MCF 10A (cell line): ENCODE measurements at places on chromosomes 7 and 10. TPM values are rescaled to one million over a fixed set of nuclear protein-coding genes. Genes with fewer than 3 reads are reported as not detected.
A peak's percentile ranks its signal among the peaks of the same experiment; 100 is the strongest.

FAM13C gene
- not detected in 2 replicates for total RNA-seq

NPFFR1 gene
- total RNA-seq, result not detected in 2 replicates

ZP3 gene
- total RNA-seq, result 5.6 TPM in 2 replicates

RBP3 gene
- not detected in 2 replicates for total RNA-seq

PHYHIPL gene
- not detected in 2 replicates for total RNA-seq

ZNF117 gene
- total RNA-seq, result 3.2 and 4.8 TPM in 2 replicates

PNLIP gene
- not detected in 2 replicates for total RNA-seq

CLEC2L gene
- total RNA-seq, result not detected in 2 replicates

CPN1 gene
- not detected in 2 replicates for total RNA-seq

DGKB gene
- not detected in 2 replicates for total RNA-seq

GRCh38 chr7:23058408-23059096, 44.6 kb upstream of the HYCC1 start:
- no peak for DNase-seq

- DNase-seq, result peak; percentile 20
Observed at GRCh38 chr7:34453150-34453549, 204.9 kb upstream of the NPSR1 start.

- DNase-seq, result no peak
Observed at GRCh38 chr10:47260505-47261111, 39.4 kb upstream of the GDF10 start.

DNA sequence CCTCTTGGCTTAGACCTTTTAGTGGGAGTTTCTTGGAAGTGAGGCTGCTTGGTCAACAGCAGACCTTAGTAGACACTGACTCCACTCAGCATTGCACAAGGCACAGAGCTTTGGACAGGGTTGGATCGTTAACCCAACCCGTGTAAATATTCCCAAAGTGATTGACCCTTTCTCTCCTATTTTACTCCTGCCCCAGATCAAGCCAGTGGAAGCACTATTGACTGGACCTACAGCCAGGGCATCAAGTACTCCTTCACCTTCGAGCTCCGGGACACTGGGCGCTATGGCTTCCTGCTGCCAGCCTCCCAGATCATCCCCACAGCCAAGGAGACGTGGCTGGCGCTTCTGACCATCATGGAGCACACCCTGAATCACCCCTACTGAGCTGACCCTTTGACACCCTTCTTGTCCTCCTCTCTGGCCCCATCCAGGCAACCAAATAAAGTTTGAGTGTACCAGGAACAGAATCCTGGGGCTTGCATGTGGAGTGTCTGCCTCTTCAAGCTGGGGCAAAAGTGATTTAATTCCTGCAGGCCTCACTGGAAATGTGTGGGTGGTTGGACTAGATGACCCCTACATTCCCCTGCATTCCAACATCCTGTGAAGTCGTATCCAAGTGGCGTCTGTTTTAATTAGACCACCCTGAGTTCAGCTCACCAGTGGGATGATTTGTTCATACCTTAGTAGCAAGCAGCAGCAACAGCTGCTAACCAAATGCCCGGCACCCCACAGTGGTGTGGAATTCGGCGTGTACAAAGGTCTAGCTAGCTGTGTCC, 7.5 kb downstream of the CPA1 start:
- no peak for DNase-seq

GRCh38 chr10:96712662-96713271, 7.5 kb downstream of the PIK3AP1 start:
- DNase-seq, result no peak

- DNase-seq, result no peak
Observed at GRCh38 chr7:141184532-141185190, 110.8 kb downstream of the TMEM178B start.

- DNase-seq, result no peak
Observed at GRCh38 chr7:43729924-43730248, 563 bp upstream of the COA1 start.

DNA sequence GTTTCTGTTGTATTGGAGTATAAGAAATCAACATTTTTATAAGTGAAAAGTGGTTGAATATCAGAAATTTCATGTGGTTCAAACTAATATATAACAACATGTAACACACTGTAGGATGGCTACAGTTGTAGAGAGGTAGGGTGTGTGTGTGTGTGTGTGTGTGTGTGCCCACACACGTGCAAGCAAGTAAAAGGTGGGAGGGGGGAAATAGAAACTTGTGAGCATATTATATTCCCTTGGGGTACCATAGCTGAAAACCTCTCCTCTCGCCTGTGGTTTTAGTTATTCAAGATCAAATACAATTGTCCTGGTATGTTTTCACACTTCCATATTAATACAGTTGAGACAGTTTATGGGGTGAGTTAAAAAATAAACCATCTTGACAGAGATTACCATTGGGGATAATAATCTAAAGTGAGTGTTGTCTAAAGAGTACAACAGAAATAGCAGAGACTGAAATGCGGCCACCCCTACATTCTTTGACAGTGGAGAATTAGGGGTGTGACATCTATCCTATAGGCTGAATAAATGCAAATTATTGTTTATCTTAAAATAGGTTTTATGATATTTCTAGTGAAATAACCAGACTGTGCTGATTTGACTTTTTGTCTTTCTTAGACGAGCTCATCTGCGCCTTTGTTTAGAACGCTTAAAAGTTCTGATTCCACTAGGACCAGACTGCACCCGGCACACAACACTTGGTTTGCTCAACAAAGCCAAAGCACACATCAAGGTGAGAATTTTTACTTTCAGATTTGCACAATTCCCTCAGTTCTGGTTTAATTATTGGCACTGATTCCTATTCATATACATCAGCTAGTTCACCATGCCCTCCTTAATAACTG, 25.9 kb downstream of the SMNDC1 start:
- no peak for DNase-seq

- no peak for DNase-seq
Observed at GRCh38 chr10:34078745-34079470, 736.2 kb downstream of the PARD3 start.

DNA sequence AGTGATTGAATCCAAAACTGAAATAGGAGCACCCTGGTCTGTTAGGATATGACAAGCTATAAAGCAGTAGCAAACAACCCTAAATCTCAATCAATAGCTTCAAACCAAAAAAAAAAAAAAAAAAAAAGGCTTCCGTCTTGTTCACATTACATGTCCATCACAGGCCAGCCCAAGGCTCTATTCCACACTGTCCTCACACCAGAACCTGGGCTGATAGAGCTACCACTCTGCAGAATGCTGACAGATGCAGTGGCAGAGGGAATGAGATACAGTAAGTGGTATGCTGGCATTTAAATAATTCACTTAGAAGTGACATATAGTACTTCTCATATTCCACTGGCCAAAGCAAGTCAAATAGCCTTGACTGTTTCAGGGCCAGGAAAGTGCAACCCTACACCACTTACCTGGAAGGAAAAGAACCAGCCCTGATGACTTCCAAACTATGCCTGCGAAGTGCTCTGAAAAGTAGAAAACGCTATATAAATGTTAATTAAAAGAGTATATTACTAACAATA, 5.8 kb downstream of the CDCA7L start:
- no peak for DNase-seq

- no peak for DNase-seq
Observed at GRCh38 chr7:101330011-101330484, 8.4 kb upstream of the IFT22 start.

GRCh38 chr10:129222436-129222835, 244.6 kb upstream of the MGMT start:
- DNase-seq, result no peak

- no peak for DNase-seq
Observed at GRCh38 chr10:132239126-132240031, 52.6 kb downstream of the DPYSL4 start.

DNA sequence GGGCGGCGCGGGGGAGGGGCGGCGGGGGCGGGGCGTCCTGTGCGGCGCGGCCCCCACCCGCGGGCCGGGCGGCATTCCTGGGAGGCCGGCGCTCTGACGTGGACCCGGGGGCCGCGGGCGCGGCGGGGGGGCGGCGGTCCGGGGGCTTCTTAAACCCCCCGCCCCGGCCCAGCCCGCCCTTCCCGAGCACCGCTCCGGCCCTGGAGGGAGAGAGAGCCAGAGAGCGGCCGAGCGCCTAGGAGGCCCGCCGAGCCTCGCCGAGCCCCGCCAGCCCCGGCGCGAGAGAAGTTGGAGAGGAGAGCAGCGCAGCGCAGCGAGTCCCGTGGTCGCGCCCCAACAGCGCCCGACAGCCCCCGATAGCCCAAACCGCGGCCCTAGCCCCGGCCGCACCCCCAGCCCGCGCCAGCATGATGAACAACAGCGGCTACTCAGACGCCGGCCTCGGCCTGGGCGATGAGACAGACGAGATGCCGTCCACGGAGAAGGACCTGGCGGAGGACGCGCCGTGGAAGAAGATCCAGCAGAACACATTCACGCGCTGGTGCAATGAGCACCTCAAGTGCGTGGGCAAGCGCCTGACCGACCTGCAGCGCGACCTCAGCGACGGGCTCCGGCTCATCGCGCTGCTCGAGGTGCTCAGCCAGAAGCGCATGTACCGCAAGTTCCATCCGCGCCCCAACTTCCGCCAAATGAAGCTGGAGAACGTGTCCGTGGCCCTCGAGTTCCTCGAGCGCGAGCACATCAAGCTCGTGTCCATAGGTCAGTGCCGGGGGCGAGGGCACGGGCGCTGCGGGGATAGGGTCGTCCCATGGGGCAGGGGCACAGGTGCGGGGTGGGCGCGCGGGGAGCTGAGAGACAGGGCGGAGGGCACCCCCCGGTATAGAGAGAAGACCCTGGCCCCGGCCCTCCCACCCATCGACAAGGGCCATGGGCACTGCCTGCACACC, at the start of gene FLNC:
Gene FLNC, plus strand, starts transcription at position 176 of the 947 bp plus-strand sequence. Its CDS starts 232 bp downstream, at position 408.
- peak; percentile 21 for DNase-seq

DNA sequence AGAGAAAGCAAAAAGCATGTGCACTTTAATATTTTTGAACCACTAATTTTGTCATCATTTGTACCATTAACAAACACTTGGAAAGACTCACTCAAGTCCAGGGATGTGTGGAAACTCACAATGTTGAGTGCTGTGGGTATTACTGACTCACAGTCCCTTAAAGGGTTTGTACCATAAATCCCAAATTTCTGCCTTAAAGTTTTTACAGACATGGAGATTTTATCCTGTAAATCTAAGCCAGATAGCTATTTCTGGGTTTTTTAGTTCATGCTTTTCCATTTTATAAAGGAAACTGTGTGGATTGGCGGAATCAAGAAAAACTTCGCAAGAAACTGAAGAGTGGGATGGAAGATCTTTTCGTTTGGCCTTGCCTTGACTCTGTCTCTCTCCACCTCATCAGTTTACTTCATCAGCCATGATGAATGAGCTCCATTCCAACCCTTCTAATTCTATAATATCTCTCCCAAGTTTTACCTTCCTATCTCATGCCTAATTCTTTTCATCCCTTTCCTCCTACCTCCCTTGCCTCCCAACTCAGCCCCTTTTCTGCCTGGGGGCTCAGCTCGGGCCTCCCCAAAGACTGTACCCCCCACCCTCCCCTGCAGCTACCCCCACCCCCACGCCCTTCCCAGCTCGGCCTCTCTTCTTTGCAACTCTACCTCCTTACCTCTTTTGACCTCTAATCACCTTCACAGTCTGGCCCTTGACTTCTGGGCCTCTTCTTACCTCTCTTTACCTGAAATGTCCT, 218.5 kb upstream of the MKLN1 start:
- DNase-seq, result peak; percentile 31

DNA sequence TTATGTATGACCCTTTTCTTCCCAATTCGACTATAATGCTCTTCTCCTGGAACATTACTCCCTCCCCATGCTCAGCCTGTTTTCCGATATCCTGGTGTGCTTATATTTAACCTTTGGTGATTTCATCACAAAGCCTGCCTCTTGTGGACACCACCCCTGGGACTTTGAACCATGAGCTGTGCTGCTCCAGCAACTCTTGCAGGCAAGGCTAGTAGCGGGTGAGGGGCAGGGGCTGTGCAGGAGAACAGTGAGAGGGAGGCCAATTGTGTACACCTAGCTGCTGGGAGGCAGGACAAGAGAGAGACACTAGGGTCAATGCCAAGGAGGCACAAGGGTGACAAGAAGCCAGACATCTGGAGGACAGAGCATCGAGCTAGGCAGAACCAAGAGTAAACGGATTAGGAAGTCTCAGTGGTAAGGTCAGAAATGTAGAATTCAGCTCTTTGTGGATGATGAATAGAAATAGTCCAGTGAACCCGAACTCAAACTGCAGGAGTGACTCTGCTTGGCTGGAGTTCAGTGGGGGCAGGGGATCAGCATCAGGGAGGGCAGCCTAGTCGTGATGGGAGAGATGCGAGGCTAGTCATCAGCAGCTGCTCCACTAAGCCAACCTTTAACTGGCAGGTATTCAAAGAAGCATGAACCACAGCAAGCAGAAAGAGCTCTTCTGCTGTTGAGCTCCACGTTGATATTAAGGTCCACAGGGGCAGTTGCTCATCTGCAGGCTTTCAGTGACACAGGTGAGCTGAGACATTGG, 31.0 kb upstream of the MKI67 start:
- DNase-seq, result no peak

- DNase-seq, result no peak
Observed at GRCh38 chr10:109939315-109939961, 16.1 kb upstream of the XPNPEP1 start.

DNA sequence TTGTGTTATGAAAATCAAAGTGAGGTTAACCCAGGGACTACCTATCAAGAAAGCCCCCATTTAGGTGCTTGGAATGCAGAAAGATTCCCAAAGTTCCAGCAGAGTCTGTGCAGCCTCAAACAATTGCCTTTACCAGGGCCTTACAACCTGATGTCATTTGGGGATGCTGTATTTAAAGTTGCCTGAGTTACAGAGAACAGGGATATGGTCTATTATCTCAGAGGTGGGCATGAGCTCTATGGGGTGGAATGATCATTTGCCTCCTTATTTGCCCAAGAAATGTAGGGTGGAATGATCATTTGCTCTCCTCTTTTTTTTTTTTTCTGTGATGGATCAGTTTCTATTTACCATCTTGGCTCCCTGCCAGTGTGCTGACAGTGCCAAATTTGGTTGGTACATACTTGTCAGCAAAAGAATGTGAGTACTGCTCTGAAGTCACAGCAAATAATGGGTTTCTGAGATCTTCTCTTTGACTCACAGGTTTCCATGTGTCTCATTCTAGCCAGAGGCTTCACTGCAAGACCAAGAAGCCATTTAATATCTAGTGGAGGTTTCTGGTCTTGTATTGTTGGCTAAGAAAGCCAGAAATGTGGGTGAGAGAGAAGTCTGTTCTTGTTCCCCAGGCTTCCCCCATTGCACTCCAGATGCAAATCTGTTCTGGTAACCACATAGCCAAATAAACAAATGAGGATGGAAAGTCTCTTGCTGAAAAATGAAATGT, 45.5 kb upstream of the ZNRF2 start:
- DNase-seq, result peak; percentile 95

DNA sequence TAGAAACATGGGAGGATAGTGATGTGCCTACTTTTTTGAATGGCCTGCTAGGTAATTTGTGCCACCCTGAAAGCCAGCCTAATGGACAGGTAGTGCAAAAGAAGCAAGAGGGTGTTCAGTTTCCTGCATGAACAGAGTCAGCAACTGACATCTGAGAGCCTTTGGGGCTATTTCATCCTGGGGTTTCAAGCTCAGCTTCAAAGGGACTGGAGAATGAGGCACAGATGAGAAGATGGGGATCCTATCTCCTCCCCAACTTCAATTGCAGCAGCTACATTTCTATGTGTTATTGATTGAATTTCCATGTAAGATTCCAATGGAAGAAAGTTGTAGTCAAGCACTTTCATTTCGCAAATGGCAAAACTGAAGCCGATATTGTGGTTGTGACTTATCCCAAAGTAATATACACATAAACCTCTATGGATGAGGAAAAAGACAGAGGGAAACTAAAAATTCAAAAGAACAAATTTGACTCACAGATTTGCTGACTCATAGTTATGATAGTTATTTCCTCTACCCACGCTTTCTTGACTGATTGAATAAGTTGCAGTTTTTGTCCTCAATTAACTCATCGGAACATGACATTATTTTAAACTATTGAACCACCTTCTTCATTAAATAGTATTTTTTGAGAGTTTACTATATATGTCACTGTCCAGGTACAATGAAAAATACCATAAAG, 42.6 kb upstream of the NRP1 start:
- peak; percentile 44 for DNase-seq

GRCh38 chr7:158525648-158526484, 61.8 kb downstream of the PTPRN2 start:
- no peak for DNase-seq
